ENCODE measurements at places on chromosomes 4 and X.

DNA sequence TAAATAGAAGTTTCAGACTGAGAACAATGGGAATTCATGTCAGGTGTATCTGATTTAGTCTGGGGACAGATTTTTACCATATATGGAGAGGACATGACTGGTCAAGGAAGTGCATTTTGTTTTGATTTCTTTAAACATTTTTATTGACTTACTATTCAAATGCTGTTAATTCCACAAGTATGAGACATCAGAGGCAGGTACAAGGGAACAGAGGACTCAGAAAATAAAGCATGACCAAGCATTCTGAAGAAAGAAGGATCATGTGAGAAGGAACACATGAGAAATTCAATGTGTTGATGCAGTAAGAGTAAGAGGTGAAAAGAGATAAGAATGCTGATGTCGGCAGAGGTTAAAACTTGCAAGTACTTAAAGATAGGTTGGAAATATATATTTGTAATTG is 1452.6 kb downstream of the PCDH7 start:
- no peak for DNase-seq

GRCh38 chr4:184695178-184695896 is 38.6 kb downstream of the CENPU start:
- DNase-seq, result no peak

DNA sequence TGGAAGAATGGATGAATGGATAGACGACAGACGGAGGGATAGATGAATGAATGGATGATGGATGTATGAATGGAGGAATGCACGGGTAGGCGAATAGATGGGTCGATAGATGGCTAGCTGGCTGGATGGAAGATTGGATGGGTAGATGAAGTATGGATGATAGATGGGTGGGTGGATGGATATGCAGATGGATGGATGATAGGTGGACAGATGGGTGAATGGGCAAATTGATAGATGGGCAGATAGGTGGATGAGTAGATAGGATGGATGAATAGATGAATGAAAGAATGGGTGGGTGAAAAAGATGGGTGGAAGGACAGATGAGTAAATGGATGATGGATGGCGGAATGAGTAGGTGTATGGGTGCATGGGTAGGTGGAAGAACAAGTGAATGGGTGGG is 57.3 kb downstream of the EVC2 start:
- no peak for DNase-seq

GRCh38 chrX:13763489-13763888 is 28.9 kb downstream of the OFD1 start:
- no peak for DNase-seq

- DNase-seq, result no peak
These were observed 112.9 kb downstream of the CPZ start for GRCh38 chr4:8705161-8706145.

DNA sequence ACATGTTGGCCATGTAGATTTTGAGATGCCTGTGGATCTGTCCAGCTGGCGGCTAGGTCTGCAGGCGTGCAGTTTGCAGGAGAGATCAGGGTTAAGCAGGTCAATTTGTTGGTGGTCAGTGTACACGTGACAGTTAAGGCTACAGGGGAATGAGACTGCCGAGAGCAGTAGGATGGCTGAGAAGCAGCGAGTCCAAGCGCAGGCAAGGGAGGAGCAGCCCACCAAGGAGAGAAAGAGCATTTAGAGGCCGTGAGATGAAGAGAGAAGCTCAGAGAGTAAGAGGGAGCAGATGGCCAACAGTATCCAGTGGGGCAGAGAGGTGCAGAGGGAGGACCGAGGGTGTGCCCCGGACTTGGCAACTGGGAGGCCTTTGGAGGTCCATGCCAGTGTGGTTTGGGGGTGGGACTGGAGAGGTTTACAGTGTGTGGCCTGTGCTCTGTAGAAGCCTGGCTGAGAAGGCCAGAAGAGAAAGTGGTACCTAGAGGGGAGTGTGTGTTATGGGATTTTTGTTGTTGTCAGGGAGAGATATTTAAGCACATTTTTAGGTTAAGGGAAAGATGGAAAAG is 18.4 kb downstream of the SNX25 start:
- no peak for DNase-seq

DNA sequence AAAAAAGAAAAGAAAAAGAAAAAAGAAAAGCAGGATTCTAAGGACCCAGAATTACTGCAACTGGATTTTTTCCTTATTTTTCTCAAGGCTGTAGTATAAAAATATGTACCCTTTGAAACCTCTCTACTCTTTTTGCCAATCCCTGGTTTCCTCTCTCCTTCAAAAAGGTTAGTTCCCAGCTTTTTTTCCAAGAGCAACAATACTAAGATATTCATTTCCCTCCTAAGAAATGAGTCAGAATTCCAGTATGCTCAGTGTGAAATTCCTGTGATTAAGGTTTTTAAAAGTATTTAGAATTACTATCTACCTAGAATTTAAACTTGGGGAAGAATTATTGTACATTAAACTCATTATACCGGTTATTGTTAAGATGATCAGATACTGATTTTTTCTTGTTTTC is 22.0 kb downstream of the SMIM14 start:
- DNase-seq, result no peak

DNA sequence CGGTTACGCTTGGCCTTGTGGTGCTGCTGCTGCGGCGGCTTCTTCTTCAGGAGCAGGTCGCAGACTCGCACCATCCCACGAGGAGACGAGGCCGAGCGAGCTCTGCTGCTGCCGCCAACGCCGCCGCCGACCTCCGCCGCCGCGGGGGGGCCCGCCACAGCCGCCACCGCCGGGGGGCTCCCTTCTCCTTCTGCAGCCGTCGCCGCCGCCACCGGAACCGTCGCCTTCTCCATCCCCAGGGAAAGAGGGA is 237 bp downstream of the ANKRD17 start:
- DNase-seq, result no peak

DNA sequence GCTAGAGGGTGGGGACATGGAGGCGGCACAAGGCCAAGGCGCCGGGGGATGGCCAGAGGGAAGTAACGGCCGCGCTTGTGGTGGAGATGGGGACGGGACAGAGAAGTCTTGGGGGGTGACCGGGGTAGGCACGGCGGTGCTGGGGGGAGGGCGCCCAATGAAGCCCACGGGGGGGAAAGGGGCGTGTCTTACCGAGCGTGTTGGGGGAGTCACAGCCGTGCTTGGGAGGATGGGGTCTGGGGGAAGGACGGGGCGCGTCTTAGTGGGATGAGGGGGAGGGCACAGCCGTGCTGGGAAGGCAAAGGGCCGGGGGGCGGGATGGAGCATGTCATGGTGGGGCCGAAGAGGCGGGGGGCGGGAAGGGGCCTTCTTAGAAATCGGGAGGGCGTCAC is 952 bp downstream of the ARSD start:
- peak; percentile 38 for DNase-seq

- no peak for DNase-seq
These were observed 144.3 kb downstream of the NWD2 start for GRCh38 chr4:37388681-37389365.

GRCh38 chr4:10565166-10565780 is 108.0 kb upstream of the ZNF518B start:
- DNase-seq, result no peak

GRCh38 chrX:18810416-18810815 is 103.0 kb downstream of the PPEF1 start:
- DNase-seq, result no peak

GRCh38 chrX:108361316-108361715 is 76.9 kb downstream of the COL4A6 start:
- no peak for DNase-seq

GRCh38 chrX:137297167-137297566 is 263.4 kb upstream of the GPR101 start:
- DNase-seq, result no peak

GRCh38 chrX:153924149-153924861 is 1.8 kb downstream of the ARHGAP4 start:
- peak; percentile 65 for DNase-seq

DNA sequence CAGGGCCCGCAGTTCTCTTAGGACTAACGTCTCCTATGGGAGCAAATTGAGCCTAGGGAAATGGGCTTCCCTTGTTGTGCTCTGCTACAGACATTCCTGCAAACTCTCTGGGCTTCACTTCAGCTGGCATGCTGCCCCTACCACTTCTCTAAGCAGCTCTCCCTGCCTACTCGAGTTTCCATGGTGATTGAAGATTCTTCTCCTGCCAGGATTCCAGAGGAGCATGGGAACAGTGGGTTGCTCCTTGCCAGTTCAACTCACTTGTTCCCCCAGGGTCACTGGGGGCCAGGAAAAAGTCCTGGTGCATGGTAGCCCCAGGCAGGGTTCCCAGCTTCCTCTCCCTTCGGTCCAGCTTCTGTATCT is 21.1 kb upstream of the WDR17 start:
- DNase-seq, result no peak

- no peak for DNase-seq
These were observed 1.7 kb upstream of the TCEAL8 start for GRCh38 chrX:103256651-103257050.

DNA sequence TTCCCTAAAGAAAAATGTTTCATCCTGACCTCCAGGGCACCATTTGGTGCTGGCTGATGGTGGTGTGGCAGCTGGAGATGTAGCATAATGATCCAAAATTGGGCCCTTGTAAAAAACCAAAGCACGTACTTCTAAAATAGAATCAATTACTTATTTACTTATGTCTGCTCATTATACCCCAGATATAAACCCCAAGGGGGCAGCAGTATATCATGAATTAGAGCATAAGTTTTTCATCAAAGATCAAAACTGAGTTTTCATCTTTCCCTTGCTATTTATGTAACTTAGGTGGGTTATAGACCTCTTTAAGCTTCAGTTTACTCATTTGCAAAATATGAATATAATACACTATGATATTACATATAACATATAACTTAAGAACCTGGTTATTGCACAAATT is 241.1 kb downstream of the TACR3 start:
- no peak for DNase-seq

DNA sequence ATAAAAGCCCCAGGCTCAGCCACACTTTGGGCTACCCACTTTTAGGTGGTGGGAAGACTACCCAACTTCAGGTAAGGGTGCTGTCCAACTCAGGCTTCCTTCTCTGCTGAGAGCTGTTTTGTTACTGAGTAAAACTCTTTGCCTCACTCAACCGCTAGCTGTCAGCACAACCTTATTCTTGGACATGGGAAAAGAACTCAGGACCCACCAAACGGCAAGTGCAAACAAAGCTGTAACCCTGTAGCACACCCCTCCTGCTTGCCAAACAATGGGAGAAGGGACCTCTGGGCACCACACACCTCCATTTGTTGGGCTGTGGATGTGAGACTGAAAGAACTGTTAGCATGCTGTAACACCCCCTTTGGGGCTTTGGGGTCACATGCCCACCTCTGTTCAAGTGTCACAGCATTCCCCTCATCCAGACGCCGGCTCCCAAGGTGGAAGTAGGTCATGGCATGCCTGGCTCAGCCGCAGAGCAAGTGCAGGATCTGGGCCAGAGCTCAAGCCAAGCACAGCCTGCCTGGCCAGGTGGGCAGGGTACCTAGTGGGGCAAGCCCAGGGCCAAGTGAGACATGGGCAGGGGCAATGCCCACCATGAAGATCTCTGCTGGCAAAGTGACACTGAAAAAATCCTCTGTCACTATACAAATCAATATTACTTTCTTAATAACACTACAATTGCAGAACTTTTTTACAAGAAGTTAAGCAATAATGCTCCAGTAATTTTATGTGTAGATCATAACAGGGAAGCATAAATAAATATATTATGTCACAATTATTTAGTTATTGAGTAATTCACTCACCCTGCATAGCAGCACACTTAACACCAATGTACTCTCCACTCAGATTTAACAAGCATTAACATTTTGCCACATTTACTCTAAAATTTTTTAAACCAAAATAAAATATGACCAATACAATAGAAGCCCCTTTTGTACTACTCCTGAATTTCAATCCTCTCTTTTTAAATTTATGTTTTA is 107.2 kb downstream of the TBCK start:
- DNase-seq, result no peak

DNA sequence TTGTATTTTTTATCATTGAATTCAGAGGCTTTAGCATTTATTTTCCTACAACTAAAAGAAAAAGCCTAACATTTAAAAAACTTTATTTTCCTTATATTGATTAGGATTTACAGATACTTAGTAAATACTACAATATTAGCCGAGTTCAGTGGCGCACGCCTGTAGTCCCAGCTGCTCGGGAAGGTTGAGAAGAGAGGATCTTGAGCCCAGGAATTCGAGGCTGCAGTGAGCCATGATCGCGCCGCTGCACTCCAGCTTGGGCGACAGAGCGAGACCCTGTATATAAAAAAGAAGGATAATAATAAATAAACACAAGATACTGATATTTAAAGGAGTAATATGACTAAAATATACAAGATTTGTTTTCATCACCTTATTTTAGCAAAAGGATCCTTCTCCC is 681 bp upstream of the UPF3B start:
- no peak for DNase-seq

- peak; percentile 41 for DNase-seq
These were observed 17.2 kb downstream of the XPNPEP2 start for GRCh38 chrX:129755779-129756650.

GRCh38 chr4:10571909-10572308 is 112.7 kb downstream of the CLNK start:
- DNase-seq, result no peak

DNA sequence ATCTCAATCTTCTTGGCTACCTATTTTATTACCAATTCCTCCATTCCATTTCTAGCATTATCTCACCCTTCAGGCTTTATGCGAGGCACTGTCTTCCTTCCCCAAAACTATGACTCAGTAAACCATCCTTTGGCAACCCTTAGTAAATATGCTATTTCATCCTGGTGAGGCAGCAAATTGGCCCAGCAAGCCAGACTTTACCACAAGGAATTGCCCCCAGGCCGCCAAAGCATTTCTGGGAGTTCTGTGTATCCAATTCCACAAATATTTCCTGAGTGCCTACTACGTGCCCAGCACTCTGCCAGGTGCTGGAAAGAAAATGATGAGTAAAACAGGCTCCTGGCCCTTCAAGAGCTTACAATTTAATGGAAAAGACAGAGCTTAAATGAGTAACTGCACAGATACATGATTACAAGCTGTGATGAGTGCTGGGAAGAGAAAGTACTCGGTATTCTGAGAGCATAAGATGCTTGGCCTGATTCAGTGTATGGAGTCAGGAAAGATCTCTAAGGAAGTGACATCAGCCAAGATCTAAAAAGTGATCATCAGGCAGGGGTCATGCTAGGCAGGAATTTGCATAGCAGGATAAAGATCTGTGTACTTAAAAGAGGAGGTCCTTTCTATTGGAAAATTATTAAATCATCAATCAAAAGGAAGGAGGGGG is 193.8 kb downstream of the ADAMTS3 start:
- DNase-seq, result no peak

GRCh38 chr4:175916626-175917351 is 104.7 kb upstream of the GPM6A start:
- no peak for DNase-seq

GRCh38 chr4:129428454-129428853 is 332.5 kb downstream of the C4orf33 start:
- DNase-seq, result no peak
